ENCODE measurements at places on chromosomes 11 and 22.

- no peak for DNase-seq
Observed at GRCh38 chr22:31085928-31086327, 4.8 kb downstream of the SMTN start.

GRCh38 chr11:9461760-9462134, 935 bp downstream of the ZNF143 start:
- no peak for DNase-seq

DNA sequence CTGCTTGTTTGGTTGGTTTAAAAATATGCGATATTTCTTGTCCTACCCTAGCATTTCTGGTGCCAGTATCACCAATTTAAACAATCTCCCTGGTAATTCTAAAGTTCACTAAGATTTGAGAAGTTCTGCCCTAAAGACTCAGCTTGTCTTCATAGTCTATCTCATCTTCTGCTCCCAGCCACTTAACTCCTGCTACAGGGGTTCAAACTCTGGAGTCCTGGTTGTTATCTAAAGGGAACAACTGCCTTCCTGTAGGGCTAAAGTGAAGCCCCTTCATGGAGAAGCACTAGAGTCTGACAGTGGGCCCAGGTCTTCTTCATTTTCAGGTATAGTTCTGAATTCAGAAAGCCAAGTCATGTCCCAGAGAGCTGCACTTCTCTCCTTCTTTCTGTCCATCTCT, 73.2 kb downstream of the CTNND1 start:
- DNase-seq, result no peak

DNA sequence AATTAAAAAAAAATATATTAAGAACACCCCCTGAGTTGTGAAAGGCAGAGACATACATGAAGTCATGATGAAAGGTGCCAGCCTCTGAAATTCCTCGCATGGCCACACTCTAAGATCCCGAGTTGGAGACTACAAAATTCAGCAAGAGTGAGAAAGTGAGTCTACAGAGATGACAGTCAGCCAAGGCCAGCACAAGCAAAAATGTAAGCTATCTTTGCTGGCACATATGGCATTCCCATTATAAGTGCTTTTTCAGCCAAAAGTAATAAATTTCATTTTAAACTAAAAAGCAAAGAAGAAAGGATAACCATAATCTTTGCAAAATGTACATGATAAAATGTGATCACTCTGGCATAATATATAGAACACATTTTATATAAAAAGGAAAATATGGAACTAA, 40.6 kb downstream of the FANCF start:
- no peak for DNase-seq

DNA sequence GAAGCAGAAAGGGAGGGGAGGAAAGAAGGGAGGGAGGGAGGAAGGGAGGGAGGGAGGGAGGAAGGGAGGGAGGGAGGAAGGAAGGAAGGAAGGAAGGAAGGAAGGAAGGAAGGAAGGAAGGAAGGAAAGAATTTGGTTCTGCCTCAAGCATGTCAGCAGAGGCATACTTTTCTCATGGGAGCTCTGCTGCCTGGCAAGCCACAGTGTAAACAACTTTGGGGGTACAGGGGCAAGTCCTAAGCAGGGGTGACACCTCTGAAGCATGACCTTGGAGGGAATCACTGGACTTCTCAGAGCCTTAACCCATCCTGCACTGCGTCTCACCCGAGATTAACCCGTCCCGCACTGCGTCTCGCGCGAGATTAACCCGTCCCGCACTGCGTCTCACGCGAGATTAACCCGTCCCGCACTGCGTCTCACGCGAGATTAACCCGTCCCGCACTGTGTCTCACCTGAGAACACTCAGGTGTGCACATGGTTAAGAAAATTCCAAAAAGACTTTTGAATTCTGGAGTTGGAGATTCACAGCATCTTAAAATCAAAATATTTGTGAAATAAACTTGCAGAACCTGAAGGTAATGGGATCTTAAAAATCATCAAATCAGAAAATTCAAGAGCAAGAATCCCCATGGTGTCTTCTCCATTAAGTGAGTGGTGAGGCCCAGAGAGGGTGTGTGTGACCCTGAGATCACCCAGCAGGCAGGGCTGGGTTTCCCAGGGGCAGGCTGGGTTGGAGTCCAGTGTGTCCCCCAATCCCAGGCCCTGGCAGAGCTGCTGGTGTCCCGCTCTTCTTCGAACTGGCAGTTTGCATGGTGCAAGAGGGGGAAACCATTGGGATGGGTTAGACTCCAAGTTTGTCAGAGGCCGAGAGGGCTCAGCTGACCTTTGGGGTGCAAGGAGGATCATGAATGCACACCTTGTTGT, 190.4 kb downstream of the MN1 start:
- no peak for DNase-seq

GRCh38 chr11:68538025-68538424, 77.5 kb downstream of the PPP6R3 start:
- DNase-seq, result no peak

- DNase-seq, result no peak
Observed at GRCh38 chr22:19805821-19806212, 45.2 kb downstream of the TBX1 start.

GRCh38 chr11:95915051-95915450, 8.9 kb downstream of the MTMR2 start:
- no peak for DNase-seq

- no peak for DNase-seq
Observed at GRCh38 chr22:37186228-37186996, 1.6 kb downstream of the C1QTNF6 start.

DNA sequence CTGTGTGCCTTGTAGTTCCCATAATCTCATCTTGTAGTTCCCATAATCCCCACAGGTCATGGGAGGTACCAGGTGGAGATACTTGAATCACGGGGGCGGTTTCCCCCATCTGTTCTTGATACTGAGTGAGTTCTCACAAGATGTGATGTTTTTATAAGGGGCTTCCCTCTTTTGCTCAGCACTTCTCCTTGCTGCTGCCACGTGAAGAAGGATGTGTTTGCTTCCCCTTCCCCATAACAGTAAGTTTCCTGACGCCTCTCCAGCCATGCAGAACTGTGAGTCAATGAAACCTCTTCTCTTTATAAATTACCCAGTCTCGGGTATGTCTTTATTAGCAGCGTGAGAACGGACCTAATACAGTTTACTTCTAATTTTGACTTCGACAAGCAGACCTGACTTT, 14.0 kb upstream of the SMIM38 start:
- no peak for DNase-seq

DNA sequence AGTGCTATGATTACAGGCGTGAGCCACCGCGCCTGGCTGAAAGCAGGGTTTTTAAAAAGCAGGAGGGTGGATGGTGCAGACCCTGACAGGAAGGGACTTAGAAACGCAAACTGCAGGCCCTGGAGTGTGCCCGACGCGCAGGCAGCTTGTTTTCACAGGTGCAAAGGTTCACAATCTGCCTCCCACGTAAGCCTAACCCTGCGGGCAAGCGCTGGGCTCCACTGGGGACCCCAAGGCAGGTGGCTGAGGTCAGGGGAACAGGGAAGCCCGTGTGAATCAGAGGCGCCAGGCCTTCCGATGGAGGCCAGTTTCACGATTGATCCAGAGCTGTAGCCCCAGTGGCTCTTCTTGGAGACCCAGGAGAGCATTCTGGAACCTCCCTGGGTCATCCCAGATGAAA, 256.3 kb downstream of the BRD1 start:
- DNase-seq, result no peak

GRCh38 chr22:26542831-26543230, 30.6 kb upstream of the TFIP11 start:
- no peak for DNase-seq

DNA sequence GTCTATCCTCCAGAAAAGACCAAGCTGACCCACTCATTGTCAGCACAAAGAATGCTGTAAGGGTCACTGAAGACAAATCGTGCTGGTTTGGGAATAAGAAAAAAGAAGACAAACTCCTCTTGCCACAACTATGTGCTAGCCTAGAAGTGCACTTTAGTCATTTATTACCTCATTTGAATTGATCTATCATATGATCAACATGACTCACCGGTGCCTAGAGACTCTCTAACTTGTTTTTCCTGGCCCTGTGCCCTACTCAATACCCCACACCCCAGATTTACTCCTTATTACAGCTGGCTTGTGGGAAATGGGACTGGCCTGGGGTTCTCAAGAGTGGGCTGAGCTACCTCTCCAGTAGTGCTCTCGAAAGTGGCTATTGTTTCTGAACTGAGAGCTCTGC, 35.9 kb upstream of the HORMAD2 start:
- DNase-seq, result no peak

DNA sequence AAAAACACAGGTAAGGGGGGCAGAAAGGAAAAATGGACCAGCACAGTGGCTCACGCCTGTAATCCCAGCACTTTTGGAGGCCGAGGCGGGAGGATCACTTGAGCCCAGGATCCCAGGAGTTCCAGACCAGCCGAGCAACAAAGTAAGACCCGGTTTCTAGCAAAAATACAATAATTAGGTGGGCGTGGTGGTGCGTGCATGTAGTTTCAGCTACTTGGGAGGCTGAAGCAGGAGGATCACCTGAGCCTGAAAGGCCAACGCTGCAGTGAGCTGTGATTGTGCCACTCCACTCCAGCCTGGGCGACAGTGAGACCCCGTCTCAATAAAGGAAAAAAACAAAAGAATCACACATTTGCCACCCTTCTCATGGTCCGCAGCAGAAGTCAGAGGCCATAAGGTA, 519.4 kb downstream of the BRD1 start:
- DNase-seq, result no peak

GRCh38 chr22:46145361-46145851, 4.9 kb upstream of the PPARA start:
- DNase-seq, result no peak

- no peak for DNase-seq
Observed at GRCh38 chr22:37427135-37427710, at the start of gene ELFN2. Gene ELFN2, minus strand, starts transcription at chr22:37427479. Its CDS starts 51,945 bp downstream, at chr22:37375534.

DNA sequence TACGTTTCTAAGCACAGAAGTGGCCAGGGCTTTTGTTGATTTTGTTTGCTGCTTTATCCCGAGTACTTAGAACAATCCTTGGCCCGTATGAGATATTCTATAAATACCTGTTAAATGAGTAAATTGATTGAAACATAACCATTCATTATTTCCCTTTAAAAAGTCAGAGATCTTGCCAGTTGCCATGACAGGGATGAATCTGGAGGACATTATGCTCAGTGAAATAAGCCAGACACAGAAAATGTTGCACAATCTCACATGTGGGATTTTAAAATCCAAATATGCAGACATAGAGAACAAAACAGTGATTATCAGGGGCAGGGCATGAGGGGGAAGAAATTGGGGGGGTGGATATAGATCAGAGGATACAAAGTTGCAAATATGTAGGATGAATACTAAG, 1240.1 kb downstream of the LRRC4C start:
- no peak for DNase-seq

DNA sequence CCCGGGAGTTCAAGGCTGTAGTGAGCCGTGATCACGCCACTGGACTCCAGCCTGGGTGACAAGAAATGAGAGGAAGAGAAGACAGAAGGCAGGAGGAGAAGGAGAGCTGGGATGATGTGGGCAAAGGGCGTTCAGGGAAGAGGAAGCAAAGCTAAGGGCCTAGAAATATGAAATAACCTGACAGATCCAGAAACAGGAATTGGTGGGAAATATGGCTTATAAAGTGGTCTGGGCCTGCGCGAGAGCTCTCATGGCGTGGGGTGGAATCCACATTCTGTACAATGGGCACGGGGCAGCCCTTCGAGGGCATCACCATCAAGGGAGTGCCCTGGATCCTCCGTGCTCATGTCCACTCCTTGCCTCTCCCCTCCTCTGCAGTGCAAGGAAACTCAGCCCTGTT, 46.8 kb upstream of the RASSF10 start:
- no peak for DNase-seq

DNA sequence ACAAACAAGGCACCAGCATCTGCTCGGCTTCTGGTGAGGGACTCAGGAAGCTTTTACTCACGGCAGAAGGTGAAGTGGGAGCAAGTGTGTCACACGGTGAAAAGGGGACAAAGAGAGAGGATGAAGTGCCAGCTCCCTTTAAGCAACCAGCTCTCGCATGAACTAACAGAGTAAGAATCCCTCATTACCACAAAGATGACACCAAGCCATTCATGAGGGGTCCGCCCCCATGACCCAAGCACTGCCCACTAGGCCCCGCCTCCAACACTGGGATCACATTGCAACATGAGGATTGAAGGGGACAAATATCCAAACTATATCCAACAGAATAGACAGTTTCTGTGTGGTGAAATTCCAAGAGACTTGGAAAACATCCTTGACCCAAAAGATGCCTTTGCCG, 198.2 kb upstream of the POU2AF2 start:
- no peak for DNase-seq

- no peak for DNase-seq
Observed at GRCh38 chr11:2531987-2532703, 87.3 kb downstream of the KCNQ1 start.

Data from activated T-cell treated with anti-CD3 and anti-CD28 coated beads for 48 hours (primary cell).